ENCODE measurements at places on chromosomes 6 and 20.

DNA sequence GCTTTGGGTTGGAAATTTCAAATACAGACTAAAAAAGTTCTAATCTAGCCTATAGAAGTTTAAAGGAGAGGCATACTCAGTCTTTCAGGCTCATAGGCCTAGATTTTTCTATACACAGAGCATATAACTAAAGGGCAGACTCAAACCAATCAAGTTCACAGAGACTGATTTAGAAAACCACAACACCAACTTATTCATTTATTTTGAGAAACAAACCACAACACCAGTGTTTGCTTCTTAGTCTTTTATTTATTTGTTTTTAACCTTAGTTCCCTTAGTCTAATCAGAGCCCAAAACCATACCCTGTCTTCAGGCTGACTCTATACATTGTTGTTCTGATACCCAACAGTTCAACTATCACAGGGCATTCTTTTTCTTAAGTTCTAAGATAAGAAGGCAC lies 103.7 kb downstream of the REV3L start:
- DNase-seq = no peak

- no peak for DNase-seq
These were observed 13.4 kb upstream of the MAPRE1 start for GRCh38 chr20:32806356-32806755.

- no peak for DNase-seq
These were observed 763.5 kb upstream of the MAP3K7 start for GRCh38 chr6:91350146-91350908.

DNA sequence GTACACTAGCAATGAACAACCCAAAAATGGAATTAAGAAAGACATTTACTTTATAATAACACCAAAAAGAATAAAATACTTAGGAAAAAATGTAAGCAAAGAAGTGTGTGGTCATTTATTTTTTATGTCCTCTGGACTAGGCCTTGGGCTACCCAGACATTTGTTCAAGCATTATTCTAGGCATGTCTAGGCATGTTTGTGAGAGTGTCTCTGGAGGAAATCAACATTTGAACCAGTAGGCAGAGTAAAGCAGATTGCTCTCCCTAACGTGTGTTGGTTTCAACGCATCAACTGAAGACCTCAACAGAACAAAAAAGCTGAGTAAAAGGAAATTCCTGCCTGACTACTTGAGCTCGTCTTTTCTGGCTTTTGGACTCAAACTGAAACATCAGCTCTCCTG lies 84.5 kb downstream of the ANKEF1 start:
- DNase-seq = no peak

DNA sequence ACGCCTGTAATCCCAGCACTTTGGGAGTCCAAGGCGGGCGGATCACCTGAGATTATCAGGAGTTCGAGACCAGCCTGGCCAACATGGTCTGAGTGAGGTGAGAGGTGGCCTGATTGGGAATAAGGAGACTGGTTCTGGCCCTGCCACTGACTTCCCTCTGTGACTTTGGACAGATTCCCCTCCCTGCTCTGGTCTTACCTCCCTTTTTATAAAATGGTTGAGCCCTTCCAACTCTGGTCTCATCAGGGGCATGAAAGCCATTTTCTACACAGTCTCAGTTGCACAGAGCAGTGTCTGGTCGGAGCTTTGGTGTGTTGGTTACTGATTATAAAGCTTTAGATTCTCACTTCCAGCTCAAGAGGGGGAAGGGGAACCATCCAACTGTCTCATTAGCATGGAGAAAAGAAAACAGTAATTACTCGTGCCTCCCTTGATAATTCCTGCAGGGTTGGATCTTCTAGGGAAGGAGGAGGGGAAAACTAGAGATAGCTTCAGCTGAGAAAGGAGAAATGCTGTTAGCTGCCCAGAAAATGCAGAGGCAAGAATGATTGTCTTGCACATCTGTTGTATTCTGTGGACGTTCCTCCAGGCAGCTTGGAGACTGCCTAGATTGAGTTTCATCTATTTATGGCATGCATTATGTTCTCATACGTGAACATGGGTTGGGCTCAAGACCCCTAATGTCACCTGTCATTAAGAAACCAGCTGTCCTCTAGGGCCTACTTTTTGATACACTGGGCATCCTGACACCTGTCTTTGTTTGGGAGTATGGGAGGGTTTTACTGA lies 30.4 kb downstream of the RALY start:
- DNase-seq = no peak

DNA sequence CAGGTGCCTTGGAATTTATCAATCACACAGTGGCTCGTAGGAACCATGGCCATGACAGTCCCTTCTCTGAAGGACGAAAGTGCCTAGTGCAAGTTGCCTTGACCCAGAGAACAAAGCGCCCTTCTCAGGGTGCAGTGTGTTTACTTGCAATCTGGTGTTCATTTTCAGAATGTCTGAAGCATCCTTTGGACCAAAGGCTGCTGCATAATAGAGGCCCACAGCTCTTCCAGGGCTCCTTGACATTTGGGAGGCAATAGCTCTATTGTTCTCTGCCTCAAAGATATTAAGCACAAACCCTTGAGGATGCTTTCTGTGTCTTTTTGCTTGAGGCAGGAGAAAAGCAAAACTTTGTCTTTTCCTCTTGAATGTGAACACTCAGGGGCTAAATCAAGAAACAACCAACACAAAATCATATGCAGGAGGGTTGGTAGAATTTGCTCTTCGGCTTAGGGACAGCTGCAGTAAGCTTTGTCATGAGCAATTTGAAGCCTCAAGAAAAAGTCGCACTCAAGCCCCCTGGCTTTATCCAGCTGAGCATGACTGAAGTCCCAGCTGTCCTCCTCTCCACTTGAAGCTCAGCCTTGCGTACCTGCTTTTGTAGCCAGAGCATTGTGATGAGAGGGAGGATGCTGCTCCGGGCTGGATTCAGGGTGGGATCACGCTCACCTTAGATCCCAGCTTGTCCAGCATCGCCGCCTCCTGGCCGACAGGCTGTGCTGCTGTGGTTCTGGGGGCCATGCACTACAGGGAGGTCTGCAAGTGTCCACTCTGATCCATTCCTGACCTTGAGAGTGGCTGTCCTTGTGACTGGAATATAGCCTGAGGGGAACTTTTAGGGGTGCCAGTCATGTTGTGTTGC lies 495.4 kb downstream of the CDH26 start:
- no peak for DNase-seq

- DNase-seq = no peak
These were observed 80.8 kb downstream of the CBFA2T2 start for GRCh38 chr20:33570743-33571142.

All from right kidney (tissue), 9 donors.